T-helper 17 cell (primary cell): ENCODE measurements at places on chromosomes 5 and 9.

DNA sequence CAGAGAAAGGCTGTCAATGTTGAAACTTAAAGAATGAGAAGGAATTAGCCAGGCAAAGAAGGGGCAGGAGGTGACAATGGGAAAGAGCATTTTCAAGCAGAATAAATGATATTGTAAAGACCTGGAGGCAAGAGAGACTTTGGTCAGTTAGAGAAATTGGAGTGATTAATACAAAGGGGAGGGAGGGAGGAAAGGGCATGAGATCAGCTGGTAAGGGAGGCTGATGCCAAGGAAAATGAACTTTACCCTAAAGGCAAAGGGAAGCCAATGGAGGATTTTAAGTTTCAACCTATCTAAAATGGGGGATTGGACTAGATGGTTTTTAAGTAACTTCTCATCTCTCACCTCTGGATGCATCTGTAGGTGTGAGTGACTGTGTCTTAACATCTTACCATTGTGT, 23.3 kb downstream of the C5 start:
- no peak for DNase-seq

GRCh38 chr9:113624721-113625120, 161.2 kb downstream of the RGS3 start:
- DNase-seq = no peak

DNA sequence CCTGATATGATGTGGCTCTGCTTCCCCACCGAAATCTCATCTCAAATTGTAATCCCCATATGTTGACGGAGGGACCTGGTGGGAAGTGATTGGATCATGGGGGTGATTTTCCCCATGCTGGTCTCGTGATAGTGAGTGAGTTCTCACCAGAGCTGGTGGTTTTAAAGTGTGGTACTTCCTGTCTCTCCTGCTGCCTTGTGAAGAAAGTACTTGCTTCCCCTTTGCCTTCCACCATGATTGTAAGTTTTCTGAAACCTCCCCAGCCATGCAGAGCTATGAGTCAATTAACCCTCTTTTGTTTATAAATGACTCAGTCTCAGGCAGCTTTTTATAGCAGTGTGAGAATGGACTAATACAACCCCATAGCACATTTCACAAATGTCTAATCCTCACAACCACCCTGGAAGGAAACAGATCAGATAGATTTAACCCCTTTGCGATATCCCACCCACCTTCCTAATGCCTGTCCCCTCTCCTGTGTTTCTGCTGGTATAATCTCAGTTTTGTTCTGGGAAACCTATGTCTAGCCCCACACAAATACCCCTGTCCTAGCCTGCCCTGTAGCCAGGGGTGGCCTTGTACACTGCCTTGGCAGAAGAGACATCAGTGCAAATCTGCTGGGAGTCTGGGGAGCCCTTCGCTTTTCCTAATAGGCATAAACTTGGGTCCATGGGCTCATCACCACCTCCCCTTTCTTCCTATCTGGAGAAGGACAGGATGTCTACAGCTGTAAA, 157.0 kb upstream of the RAI14 start:
- no peak for DNase-seq

GRCh38 chr9:109101810-109102209, 17.9 kb downstream of the TMEM245 start:
- DNase-seq = no peak

GRCh38 chr9:134408939-134409737, 82.9 kb downstream of the RXRA start:
- no peak for DNase-seq
